ENCODE measurements at places on chromosomes 5 and 9. TPM values are rescaled to one million over a fixed set of nuclear protein-coding genes. Genes with fewer than 3 reads are reported as not detected.

The IFNA7 gene
- total RNA-seq = not detected

- no peak overlapping the region for H3K4me3 ChIP-seq
- H3K27ac ChIP-seq = no peak overlapping the region
- no peak for DNase-seq
- H3K36me3 ChIP-seq = no peaks in the 10 kb centered on the region
These were observed 105.4 kb upstream of the ATP10B start for GRCh38 chr5:160957312-160957861.

DNA sequence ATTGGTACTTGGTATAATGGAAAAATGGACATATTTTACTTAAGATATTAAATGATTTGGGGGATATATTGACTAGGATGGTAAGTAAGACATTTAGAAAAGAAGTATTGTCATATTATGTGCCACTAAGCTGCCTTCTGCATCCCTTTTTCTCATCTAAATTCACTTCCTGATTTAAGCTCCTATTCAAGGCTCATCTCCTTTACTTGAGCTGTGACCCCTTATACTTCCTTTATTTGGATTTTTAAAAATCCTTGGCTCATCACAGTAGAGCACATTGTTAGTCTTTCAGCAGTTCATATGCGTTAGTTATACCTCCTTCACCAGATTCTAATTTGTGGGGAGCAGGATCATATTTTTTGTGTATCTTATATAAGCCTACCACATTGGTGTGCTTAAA lies 6.6 kb downstream of the COMMD10 start:
- H3K36me3 ChIP-seq = peaks cover 37% of the 10 kb centered on the region
- H3K27me3 ChIP-seq = no peaks in the 10 kb centered on the region
- DNase-seq = no peak
- H3K4me3 ChIP-seq = no peak overlapping the region

DNA sequence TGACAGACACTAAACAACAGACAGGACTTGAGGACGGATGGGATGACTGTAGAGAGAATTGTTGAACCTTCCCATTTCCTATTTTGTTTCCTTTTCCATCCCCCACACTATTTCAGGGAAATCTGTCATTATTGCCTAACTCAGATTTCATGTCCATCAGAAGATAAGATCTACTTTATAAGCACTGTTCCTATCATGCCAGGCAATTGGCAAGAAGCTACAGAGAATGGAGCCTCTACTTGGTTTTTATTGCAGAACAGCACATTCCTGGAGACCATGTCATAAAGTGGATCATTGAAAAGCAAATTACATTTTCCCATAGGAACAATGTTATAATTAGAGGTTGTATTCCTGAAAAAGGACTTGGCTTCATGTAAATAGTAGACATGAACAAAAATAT lies 173.7 kb upstream of the KIF2A start:
- H3K27me3 ChIP-seq = peaks cover 9% of the 10 kb centered on the region
- no peak overlapping the region for H3K27ac ChIP-seq
- no peaks in the 10 kb centered on the region for H3K36me3 ChIP-seq

DNA sequence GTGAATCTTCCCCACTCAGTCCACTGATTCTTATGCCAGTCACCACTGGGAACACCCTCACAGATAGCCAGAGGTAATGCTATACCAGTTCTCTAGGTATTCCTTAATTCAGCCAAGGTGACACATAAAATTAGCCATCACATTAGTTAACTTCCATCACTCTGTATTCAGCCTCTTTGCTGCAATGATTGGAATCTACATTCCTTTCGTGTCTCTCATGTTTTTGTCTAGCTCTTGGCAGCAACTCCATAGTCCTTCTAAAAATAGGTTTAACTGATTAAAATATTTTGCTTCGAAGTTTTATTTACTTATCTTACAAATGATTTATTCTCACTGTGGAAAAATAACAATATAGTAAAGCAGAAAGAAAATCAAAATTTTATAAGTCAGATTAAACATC lies 19.6 kb upstream of the RNF20 start:
- no peak for DNase-seq
- no peak overlapping the region for H3K27ac ChIP-seq
- no peaks in the 10 kb centered on the region for H3K36me3 ChIP-seq
- H3K4me1 ChIP-seq = peaks cover 17% of the 10 kb centered on the region
- no peak overlapping the region for H3K4me3 ChIP-seq

DNA sequence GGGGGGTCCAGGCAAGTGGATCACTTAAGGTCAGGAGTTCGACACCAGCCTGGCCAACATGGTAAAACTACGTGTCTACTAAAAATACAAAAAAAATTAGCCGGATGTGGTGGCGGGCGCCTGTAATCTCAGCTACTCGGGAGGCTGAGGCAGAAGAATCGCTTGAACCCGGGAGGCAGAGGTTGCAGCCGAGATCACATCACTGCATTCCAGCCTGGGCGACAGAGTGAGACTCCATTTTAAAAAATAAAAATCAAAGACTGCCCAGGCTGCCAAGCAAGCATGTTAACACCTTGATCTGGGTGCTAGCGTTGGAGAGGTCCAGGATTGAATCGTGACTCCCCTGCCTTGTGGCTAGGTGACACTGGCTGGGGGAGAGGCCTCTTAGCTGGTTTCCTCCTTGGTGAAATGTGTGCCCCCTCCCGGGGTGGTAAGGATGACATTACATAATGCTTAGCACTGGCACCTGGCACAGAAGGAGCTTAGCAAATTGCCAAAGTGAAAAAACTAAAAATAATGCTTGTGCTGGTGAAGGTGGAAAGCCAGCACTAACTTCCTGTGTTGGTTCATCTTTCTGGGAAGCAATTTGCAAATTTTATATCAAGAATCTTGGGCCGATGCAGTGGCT lies 2.2 kb upstream of the CIZ1 start:
- peaks cover 7% of the 10 kb centered on the region for H3K36me3 ChIP-seq
- H3K4me1 ChIP-seq = peaks cover 34% of the 10 kb centered on the region
- no peaks in the 10 kb centered on the region for H3K27me3 ChIP-seq

Data from activated CD8-positive, alpha-beta memory T cell treated with anti-CD3 and anti-CD28 coated beads, Interleukin-2, amount 10 ng/mL, durations not matched to agents 7 days and 5 days (primary cell).